ENCODE measurements at places on chromosomes 1 and 21. TPM values are rescaled to one million over a fixed set of nuclear protein-coding genes. Genes with fewer than 3 reads are reported as not detected.

TRAF5 gene
- total RNA-seq = 0.84 TPM

SPATA6 gene
- total RNA-seq = 0.65 TPM

KRTAP27-1 gene
- not detected for total RNA-seq

FCAMR gene
- not detected for total RNA-seq

PRKAA2 gene
- 1.9 TPM for total RNA-seq

PLEKHG5 gene
- total RNA-seq = 42.2 TPM

SYT2 gene
- not detected for total RNA-seq

SYTL1 gene
- 96.0 TPM for total RNA-seq

Measured in airway epithelial cell (primary cell).